ENCODE measurements at places on chromosomes 7 and 10.
A peak's percentile ranks its signal among the peaks of the same experiment; 100 is the strongest.

GRCh38 chr10:17023386-17024298, 106.0 kb downstream of the CUBN start:
- no peak for DNase-seq

DNA sequence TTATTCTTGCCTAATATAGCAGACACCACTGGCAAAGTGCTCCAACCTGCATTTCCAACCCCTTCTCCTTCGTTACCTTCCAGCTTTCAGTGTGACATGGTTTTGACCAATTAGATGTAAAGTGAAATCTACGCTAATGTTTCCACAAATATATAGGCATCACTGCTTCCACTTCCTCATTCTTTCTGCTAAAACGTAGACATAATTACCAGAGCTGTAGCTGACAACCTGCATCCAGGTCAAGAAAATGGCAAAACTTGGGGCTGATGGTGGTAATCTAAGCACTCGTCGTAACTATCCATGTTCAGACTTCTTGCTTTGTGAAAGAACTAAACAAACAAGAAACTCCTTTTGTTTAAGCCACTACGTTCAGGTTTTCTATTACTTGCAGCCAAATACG, 41.8 kb upstream of the COL1A2 start:
- no peak for DNase-seq

DNA sequence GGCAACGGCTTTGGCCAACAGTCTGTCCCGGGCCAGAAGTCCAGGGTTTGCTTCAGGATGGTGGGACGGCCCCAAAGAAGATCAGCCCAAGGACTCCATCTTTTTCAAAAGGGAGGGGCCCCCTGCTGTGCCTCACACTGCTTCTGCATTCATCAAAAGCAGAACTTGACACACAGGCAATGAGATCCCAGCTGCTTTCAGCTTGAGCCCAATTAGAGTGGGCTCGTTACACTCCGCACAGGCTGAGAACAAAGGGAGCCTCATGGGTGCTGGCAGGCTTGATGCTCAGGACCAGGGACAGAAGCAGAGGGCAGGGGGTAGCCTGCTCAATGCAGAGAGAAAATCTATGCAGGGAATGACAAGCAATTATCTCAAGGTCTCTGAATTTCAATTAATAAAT, 45.5 kb downstream of the VOPP1 start:
- no peak for DNase-seq

GRCh38 chr7:27605283-27605682, 57.4 kb downstream of the HIBADH start:
- no peak for DNase-seq

DNA sequence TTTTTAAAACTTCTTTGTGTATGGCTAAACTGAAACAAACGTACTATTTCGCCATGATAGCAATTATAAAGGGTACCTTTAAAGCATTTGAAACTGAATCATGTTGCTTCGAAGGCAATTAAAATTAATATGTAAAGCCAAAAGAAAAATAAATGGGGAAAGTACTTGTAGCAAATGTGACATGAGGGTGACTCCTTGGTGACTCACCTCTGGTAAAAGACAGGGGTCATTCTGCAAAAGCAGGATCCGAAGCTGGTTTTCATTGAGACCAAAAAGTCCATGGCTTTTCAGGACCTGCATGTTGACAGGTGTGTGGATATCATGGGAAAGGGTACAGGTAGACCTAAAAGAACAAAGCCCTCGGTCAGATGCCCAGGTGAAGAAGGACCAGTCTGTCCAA, 1.5 kb downstream of the ZC3HAV1L start:
- DNase-seq = no peak

DNA sequence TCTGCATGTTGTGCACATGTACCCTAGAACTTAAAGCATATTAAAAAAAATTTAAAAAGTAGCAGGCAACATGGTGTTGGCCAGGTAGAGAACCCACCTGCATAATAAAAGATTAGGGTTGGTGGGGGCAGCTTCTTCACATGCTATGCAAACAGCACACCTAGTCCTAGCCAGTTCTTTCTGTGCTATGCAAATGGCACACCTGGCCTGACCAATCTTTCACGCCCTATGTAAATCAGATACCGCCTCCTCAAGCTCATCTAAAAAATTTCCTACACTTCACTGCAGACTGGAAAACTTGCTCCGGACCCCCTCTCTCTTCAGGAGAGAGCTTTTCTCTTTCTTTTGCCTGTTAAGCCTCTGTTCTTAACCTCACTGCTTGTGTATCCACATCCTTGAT, 14.5 kb upstream of the PIP start:
- DNase-seq = no peak

DNA sequence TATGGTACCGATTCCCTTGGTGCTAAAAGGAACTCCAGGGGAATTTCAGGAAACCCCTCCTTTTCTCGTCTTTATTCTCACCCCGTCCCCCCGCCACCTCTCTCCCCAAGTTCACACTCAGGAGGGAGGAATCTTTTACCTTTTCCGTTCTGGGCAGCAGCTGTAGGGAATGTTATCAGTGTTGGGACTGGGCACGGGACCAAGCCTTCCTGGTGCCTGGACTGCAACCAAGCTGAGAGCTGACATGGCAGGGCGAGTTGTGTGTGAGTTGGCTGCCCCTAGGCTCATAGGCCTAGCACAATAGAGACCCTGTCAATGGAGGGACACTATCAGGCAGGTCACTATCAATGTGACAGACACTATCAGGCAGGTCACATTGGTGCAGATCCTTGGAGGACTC, 121.4 kb downstream of the TCF7L2 start:
- peak; percentile 44 for DNase-seq

- no peak for DNase-seq
Observed at GRCh38 chr7:145520284-145520683, 596.3 kb upstream of the CNTNAP2 start.

- peak; percentile 44 for DNase-seq
Observed at GRCh38 chr7:112206991-112207592, 597 bp downstream of the ZNF277 start.

- DNase-seq = no peak
Observed at GRCh38 chr10:75738924-75739323, 307.5 kb downstream of the LRMDA start.

- no peak for DNase-seq
Observed at GRCh38 chr7:38806912-38807311, 102.1 kb downstream of the VPS41 start.

GRCh38 chr10:670038-670437, 19.4 kb downstream of the DIP2C start:
- DNase-seq = no peak

DNA sequence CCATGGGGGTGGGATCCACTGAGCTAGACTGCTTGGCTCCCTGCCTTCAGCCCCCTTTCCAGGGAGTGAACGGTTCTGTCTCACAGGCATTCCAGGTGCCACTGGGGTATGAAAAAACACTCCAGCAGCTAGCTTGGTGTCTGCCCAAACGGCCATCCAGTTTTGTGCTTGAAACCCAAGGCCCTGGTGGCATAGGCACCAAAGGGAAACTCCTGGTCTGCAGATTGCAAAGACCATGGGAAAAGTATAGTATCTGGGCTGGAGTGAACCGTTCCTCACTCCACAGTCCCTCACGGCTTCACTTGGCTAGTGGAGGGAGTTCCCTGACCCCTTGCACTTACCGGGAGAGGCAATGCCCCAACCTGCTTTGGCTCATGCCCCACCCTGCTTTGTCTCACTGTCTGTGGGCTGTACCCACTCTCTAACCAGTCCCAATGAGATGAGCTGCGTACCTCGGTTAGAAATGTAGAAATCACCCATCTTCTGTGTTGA, 62.7 kb downstream of the PPP1R9A start:
- no peak for DNase-seq

- DNase-seq = no peak
Observed at GRCh38 chr10:64648915-64649314, 1127.7 kb downstream of the REEP3 start.

- no peak for DNase-seq
Observed at GRCh38 chr10:130809761-130810515, 501.6 kb downstream of the TCERG1L start.

DNA sequence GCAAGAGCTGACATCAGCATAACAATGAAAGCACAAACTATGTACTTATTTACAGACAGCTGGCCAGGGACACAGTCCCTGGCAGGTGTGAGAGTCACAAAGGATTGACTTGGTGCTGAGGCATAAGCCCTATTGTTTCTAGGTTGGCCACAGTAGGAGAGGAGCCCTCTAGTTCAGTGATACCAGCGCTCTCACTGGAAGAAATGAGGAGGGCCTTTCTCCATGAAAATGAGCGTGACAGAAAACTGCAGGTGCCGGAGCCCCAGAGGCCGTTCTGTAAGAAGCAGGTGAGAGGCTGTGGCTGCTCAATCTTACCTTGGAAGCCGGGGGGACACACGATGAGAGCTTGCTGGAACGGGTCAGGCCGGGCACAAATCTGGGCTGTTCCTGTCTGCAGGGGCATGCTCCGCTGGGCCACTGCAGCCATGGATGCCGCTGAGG, 90.5 kb downstream of the CLEC2L start:
- no peak for DNase-seq

- no peak for DNase-seq
Observed at GRCh38 chr7:122572706-122573105, 126.2 kb downstream of the RNF133 start.

DNA sequence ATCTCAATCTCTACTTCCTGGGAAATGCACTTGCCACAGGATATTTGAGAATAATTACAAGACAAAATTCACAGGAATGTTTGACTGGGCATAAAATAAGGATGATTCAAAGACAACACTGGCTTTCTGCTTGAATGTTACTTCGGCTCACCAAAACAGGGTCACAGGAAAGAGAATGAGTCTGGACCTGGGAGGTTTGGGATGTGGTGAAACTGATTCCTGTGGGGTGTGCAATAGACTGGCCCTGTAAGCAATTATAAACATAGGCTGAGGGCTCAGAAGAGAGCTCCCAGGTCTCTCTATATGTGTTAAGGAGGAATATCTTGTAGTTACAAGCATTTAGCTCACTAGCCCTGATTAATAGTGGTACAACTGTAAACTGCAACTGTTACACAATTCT, 613.9 kb upstream of the CELF2 start:
- DNase-seq = no peak

GRCh38 chr7:155219947-155220769, 77.5 kb upstream of the INSIG1 start:
- DNase-seq = peak; percentile 68

DNA sequence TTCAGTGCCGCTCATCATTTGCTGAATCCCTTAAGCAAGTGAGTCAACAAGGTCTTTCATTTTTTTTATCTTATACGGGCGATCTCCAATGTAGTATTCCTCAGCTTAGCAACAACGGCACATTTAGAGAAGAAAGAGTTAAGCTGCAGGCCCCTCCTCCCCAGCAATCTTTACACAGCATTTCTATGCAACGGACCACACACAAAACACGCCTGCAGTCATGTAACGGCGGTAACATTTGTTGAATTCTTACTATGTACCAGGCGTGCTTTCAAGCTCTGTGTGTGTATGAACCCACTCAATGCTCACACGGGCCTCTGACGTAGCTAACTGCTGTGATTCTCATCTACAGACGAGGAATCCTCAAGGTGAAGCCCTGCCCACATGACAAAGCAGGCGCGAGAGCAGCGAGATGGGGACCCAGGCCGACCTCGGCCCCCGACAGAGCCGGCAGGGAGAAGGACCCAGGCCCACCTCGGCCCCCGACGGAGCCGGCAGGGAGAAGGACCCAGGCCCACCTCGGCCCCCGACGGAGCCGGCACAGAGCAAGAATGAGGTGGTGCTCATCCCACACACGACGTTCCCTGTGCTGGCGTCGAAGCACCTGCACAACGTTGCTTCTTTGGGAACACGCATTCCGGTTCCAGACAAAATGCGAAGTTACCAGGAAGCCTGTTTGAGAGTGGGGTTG, 240.7 kb downstream of the ZMYND11 start:
- no peak for DNase-seq

- DNase-seq = no peak
Observed at GRCh38 chr10:98814470-98814869, 367.7 kb upstream of the HPS1 start.

DNA sequence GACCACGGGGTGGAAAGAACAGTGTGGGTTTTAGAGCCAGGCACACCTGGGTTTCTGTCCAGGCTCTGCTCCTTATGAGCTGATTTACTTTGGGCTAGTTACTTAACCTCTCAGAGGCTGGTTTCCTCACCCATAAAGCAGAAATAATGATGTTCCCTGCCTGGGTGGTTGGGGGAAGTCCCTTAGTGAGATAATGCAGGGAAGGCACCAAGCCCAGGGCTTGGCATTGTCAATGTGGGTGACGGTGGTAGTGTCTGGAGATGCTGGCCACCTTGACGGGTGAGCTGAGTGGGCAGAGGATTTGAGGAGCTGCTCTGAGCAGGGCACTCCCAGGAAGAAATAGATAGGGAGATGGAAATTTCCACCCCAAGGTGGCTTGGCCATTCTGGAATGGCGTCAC, 65.2 kb downstream of the SH2D4B start:
- DNase-seq = no peak

DNA sequence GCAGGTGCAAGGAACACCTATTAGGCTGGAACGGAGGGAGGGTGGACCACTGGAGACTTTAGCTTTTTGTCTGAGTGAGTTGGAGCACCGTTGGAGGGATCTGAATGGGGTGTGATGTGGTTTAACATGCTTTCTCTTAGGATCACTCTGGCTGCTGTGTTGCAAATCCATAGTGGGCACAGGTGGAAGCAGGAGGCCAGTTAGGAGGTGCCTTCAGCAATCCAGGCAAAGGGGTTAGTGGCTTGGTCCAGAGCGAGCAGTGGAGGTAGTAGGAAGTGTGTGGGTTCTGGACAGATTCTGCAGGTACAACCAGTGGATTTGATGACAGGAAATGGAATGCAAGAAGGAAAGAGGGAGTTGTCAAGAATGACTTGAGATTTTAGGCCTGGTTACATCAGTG, 95.0 kb downstream of the MMRN2 start:
- DNase-seq = no peak

- DNase-seq = no peak
Observed at GRCh38 chr10:128060341-128061250, 65.6 kb downstream of the MKI67 start.

GRCh38 chr7:154783281-154783909, 219.5 kb downstream of the PAXIP1 start:
- no peak for DNase-seq

DNA sequence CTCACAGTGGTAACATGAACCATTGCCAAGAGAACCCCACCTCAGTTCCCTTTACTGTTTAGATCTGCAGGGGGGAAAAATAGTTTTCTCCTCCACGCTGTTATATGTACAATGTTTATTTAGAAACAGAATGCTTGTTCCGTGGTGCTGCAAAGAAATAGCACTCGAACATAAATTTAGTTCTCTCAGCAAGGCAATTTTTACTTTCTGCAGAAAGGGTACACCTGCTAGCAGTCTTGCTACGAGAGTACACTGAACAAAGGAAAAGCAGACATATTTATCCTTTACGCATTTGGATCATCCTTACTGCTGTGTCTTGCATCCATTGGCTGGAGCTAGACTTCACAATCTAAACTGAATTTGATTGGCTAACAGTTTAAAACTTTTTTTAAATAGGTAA, 178.5 kb downstream of the HECW1 start:
- DNase-seq = no peak

DNA sequence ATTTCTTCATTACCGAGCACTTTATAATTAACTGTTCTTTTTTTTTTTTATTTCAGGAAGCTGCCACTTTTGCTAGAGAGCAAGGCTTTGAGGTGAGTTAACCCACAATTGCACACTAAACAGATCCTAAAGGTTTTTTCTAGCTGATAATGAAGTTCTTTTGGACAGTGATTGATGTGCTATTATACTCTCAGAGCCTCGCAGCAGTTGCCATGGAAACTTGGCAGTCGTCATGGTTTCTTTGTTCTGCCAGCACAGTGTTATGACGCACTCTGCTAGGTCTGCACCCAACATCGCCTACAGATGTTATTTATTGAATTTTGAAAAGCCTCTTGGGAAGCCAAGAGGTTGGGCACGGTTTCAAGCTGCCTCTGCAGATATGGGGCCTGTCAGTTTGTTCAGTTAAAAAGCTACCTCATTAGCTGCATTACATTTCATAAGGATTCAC, 237.2 kb upstream of the KAT6B start:
- peak; percentile 66 for DNase-seq

- DNase-seq = no peak
Observed at GRCh38 chr7:37908221-37908788, 8.3 kb downstream of the SFRP4 start.
